Psoas muscle (tissue), 8 donors: ENCODE measurements at places on chromosomes 2 and 18.

GRCh38 chr2:217204358-217204757, 344.5 kb upstream of the TNP1 start:
- DNase-seq = no peak

GRCh38 chr2:241695651-241696050, 6.2 kb upstream of the ING5 start:
- DNase-seq = no peak

- DNase-seq = no peak
Measured at GRCh38 chr2:117562654-117563053, 251.8 kb upstream of the DDX18 start.

- no peak for DNase-seq
Measured at GRCh38 chr2:199646439-199646838, 188.7 kb upstream of the SATB2 start.

- peak; percentile 87 for DNase-seq
Measured at GRCh38 chr2:26503231-26503880, 25.4 kb upstream of the OTOF start.

- no peak for DNase-seq
Measured at GRCh38 chr18:35467624-35468016, 30.1 kb downstream of the INO80C start.

- DNase-seq = no peak
Measured at GRCh38 chr2:39881494-39881893, 102.4 kb upstream of the THUMPD2 start.

DNA sequence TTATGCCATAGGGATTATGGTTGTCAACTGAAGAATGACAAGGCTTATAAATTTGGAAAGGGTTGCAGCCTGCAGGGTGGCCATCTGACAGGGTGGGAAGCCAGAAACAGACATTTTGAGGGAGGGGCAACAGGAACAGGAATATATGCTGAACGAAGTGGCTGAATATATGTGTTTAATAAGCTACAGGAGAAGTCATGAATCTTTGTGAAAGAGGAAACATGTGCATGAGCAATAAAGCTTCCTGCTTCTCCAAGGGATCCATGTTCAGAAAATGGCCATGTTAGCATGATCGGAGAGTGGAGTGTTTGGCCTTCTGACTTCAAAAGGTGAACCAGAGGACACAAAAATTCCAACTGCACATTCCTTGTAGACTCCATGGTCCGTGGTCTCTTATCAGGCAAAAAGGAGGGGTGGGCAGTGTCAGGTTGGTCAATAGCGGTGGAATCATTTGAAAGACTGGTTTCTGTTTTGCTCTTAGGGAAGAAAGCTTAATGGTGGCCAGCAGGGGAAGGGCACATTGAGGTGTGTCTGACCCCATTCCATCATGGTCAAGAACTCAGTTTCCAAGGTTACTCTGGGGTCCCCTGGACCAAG, 144.1 kb downstream of the SOCS6 start:
- no peak for DNase-seq

- no peak for DNase-seq
Measured at GRCh38 chr2:239156516-239157265, 244.1 kb downstream of the HDAC4 start.

GRCh38 chr2:97963880-97964279, 31.9 kb downstream of the TMEM131 start:
- DNase-seq = no peak

GRCh38 chr2:20186078-20186854, 38.7 kb downstream of the SDC1 start:
- no peak for DNase-seq

DNA sequence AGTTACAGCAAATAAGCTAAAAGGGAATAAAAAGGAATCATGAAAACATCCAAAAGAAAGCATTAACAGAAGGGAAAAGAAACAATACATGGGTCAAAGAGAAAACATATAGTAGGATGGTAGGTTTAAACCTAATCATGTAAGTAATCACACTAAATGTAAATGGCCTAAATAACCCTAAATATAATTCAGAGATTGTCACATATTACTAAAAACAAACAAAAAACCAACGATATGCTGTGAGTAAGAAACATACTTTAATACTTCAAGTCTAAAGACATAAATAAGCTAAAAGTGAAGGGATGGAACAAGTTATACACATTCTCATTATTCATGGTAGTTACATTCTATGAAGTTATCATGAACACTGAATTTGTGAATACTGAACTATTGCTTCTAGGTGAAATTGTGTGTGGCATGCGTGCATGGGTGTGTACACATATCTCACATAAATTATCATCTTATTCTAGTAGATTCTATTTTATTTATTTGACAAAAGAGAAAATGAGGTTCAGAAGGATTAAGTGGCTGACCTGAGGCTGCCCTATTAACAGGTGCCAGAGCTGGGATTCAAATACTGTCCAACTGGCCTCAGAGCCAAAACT, 170.9 kb downstream of the SEPTIN10 start:
- no peak for DNase-seq

GRCh38 chr2:44301111-44301510, 25.8 kb downstream of the SLC3A1 start:
- no peak for DNase-seq

- no peak for DNase-seq
Measured at GRCh38 chr2:17104454-17104853, 413.8 kb downstream of the RAD51AP2 start.

- DNase-seq = no peak
Measured at GRCh38 chr18:30387401-30387800, 655.1 kb downstream of the DSC3 start.

DNA sequence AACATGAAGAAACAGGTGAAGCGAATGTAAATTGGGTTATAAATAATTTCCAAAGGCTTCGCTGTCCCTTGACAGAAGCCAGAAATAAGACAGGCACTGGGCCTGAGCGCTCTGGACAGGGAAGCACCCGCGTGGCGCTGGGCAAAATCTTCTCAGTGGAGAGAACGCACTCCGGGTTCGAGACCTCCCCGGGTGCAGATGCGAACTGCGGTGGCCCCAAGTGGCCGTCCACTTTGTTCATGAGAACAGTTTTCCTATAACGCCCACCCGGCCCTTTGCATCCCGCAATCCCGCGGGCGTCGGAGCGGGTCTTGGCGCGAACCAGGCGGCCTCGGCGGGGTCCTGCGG, 651 bp upstream of the DPYSL5 start:
- no peak for DNase-seq

GRCh38 chr2:20877960-20878359, 55.1 kb upstream of the LDAH start:
- DNase-seq = no peak

DNA sequence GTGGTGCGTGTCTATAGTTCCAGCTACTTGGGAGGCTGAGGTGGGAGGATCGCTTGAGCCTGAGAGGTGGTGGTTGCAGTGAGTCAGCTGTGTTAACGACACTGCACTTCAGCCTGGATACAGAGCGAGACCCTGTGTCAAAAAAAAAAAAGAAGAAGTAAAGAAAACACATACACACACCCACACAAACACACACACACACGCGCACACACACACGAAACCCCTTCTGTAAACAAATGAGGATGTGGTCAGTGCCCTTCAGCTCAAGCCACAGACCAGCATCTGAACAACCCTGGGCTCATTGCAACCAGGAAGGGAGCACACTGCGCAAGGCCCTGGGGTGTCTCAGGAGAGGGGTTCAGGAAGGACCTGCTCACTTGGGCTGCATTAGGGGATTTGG, 47.9 kb upstream of the KCNF1 start:
- DNase-seq = no peak

DNA sequence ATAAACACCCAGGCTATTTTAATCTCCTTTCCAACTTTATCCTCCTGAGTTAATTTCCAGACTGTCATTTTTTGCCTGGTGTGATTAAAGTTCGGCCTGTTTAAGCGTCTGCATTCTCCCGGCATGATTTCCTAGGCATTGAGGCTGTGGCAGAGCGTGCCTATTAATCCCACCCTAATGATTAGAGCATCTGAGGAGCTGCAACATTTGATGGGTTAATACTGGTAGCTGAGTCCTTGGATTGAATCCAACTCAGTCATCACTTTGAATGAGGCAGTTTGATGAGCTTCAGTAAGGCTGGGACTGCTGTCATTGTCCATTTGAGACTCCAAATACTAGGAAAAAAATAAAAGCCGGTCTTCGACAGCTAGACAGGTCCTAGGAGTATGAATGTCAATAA, 882.5 kb downstream of the SLC4A3 start:
- DNase-seq = no peak

DNA sequence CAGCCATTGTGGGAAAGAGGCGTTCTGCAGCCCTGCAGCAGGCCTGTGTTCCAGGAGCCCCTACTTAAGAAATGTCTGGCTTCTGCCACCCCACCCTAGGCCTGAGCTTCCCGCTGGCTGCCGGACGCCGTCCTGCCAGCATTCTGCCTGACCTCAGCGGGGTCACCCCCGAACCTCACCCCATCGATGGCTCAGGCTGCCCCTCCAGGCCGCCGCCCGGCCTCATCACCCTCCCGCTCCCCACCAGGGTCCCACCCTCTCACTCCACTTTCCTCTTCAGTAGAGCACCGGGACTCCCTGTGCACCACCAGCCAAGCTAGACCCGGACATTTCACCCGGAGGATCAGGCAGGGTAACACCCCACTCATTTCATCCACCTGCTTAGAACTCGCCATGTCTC, 73.6 kb upstream of the SALL3 start:
- no peak for DNase-seq

- DNase-seq = no peak
Measured at GRCh38 chr2:209424781-209425470, 1.1 kb downstream of the MAP2 start.

DNA sequence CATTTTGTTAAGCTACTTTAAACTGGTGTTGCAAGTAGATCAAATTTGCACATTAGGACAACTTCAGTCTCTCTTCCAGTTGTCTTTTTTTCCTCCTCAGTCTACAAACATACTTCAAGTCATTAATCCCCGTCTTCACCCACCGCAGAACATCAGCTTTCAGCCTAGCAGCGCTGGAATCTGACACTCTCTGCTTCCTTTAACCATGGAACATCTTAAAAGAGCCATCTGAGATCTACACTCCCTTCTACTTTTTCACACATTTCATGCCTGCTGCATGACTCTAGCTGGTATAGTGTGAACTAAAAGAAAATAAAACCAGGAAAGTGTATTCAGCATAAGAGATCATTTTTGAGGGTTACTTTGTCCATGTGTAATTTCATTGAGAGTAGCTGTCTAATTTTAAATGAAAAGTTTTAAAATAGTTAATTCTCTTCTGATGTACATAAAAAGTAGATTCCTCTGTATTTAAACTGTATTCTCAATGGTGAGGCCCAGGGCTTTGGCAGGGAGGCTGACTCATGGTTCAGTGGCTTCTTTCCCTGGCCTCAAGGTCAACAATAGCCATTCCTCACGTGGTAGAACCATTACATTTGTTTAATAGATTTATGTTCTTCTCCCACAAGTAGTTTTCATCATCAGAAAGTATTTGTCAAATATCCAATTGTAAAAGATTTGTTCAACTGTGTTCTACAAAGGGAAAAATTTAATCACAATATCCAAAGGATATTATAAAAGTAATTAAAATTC, 16.5 kb downstream of the SGPP2 start:
- DNase-seq = no peak

DNA sequence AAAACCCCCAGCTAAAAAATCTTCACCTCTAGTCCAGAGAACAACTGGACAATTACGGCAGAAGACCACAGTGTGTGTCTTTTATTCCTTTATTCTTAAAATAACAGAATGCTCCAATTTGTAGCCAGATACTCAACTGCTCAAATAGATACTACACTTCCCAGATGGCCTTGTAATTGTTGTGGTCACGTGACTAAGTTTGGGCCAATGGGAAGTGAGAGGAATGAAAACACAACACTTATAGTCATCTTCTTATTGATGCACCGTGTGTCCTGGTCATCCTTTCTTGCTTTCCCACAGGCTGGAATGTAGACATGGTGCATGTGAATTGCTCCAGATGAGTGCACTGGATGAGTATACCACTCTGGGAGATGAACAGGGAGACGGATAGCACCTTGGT, 145.1 kb downstream of the CDC42EP3 start:
- no peak for DNase-seq

GRCh38 chr2:72082887-72083286, 64.8 kb downstream of the CYP26B1 start:
- DNase-seq = no peak

GRCh38 chr2:38106405-38107094, 30.6 kb upstream of the CYP1B1 start:
- no peak for DNase-seq

DNA sequence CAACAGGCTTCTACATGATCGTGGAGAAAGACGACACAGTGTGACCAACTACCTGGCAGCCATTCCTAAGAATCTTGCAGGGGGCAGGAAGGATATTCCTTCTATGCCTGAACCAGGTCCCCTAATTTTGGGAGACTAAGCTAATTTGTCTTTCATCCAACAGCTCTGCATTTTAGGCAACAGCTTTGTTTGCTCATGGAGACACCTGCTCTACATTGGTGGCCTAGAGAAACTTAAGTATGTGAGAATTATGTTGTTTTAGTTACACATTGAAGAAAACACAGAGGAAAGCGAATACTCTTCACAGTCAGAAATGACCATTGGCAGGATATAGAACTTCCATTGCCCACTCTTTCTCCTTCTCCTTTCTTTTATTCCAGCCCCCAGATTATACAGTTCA, 75.2 kb downstream of the ASXL3 start:
- DNase-seq = no peak

- DNase-seq = no peak
Measured at GRCh38 chr2:143890798-143891197, 629.1 kb downstream of the ZEB2 start.

- no peak for DNase-seq
Measured at GRCh38 chr2:11713815-11714214, 32.6 kb upstream of the LPIN1 start.

- no peak for DNase-seq
Measured at GRCh38 chr2:119760956-119761275, 1.2 kb downstream of the PTPN4 start.

GRCh38 chr2:14632133-14632936, at the start of gene LRATD1:
Gene LRATD1 (plus strand): TSS chr2:14632717. CDS start chr2:14633980, 1,263 bp downstream.
- DNase-seq = peak; percentile 86

DNA sequence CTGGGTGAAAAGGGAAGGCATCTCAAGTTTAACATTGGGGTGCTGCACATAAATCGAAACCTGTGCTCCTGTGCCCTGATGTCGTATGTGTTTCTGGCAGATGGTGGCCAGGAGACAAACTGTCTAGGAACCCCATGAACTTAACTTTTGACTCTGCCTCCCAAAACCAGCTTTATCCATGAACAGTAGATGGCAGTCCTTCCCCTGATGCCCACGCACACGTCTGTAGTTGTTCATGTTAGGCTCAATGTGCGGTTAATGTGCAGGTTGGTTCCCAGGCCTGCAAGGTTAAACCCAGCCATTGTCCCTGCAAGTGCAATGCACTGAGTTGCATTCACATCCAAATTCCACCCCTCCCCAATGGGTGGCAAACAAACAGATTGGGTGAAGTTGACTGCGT, 44.1 kb upstream of the SIX3 start:
- no peak for DNase-seq

- no peak for DNase-seq
Measured at GRCh38 chr18:31513189-31513935, 15.4 kb downstream of the DSG2 start.

DNA sequence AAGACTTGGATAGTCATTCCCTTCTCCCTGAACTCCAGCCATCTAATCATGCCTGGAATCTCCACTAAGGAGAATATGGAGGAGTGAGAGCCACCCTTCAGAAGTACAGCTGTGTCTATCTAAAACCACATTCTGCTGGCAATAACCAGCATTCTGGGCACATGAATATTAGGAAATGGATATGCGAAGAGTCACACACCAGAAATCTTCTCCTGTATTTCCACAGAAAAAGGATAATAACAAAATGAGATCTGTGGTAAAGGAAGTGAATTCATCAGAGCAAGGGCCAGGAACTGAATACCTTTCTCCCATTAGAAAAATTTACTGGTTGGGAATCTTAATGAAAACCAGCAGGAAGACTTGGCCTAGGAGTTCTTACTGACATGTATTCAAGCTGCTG, 218.8 kb downstream of the SCG2 start:
- DNase-seq = no peak
